GM20000 (cell line): ENCODE measurements at places on chromosomes 11 and 22.
A peak's percentile ranks its signal among the peaks of the same experiment; 100 is the strongest.

DNA sequence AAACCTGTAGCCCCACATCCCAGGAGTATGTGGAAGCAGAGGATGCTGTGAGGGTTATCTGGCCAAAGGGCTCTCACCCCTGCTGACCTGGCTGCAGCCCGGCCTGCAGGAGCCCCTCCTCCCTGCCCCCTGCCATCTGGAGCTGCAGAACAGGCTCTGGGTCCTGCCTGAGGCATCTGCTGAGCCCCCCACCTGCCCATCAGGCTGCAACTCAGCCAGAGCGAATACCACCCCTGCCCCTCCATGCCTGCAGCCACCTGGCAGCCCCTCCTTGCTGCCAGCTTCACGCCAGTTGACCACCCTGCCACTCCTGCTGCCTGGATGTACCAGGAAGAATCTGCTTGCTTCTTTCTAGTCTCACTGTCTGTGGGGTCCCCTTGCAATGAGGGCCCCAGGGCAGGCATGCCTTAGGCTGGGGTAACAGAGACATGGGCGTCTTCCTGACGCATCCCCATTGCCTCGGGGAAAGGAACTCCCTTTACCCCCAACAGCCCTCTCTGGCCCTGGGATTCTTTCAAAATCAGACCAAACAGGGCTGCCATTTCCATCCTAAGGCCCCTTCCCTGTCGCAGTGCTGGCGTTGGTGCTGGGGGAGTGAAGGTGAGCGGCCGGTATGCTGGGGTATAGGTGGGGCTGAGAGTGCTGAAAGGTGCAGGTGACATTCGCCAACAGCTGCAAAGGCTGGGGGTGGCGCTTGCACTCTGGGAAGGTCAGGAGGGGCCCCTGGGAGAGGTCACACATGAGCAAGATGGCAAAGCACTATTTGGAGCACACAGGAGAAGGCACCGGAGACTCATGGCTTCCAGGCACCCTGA lies 1334.6 kb downstream of the TBC1D22A start:
- DNase-seq: no peak

DNA sequence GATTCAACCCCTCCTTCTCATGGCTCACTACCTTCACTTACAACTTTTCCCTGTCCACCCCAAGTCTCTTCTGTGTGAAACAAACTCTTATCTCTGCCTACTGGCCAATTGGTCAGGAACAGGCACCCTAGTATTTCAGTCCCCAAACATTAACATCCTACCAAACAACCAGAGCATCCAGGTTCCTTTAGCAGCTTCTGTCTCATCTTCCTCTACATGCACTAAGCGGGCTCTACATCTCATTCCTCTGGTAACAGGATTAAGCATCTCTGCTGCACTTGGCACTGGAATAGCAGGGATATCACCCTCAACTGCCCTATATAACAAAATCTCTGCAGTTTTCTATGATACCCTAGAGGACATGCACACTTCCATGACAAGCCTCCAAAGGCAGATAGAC lies 116.2 kb downstream of the JRKL start:
- no peak for DNase-seq

GRCh38 chr11:116740741-116741140 lies 32.0 kb downstream of the BUD13 start:
- DNase-seq: no peak

GRCh38 chr22:46001046-46001425 lies 24.1 kb upstream of the WNT7B start:
- DNase-seq: no peak

GRCh38 chr11:17132654-17133053 lies 55.2 kb upstream of the RPS13 start:
- DNase-seq: no peak

DNA sequence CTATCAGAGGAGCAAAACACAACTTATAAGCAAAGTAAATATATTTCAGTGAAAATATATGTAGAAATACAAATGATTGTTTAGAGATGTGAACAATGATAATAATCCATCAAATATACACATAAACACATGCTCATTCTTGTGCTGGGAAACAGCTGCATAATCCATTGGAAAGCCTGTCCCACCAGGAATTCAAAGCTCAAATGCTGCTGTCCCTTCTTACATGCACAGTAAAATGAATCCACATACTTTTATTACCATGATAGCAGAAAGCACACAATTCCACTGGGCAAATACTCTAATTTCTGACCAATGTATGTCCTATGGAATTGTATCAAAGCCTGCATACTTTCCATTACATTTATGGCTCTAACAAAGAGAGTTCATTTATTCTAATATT lies 44.5 kb downstream of the SOX6 start:
- DNase-seq: no peak

GRCh38 chr22:44683881-44684280 lies 18.1 kb upstream of the PRR5 start:
- DNase-seq: no peak

DNA sequence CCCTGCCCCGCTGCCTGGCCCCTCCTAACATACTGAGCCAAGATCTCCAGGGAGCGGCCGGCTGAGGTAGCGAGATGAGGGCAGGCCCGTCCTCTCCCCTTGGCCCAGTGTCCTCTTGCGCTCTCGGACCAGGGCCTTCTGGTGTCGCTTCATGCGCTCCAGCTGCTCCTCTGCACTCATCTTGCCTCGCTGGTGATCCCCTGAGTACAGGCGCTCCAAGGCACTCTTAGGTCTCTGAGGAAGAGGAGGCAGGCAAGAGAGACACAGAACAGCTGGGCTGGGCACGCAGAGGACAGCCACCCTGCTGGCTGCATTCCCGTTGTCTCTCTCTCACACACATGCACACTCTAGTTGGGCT lies 50.6 kb downstream of the C11orf58 start:
- DNase-seq: no peak

GRCh38 chr11:56885177-56885576 lies 103.5 kb upstream of the OR5AK2 start:
- DNase-seq: no peak

- no peak for DNase-seq
Observed at GRCh38 chr22:46736705-46737104, 1.3 kb downstream of the CERK start.

DNA sequence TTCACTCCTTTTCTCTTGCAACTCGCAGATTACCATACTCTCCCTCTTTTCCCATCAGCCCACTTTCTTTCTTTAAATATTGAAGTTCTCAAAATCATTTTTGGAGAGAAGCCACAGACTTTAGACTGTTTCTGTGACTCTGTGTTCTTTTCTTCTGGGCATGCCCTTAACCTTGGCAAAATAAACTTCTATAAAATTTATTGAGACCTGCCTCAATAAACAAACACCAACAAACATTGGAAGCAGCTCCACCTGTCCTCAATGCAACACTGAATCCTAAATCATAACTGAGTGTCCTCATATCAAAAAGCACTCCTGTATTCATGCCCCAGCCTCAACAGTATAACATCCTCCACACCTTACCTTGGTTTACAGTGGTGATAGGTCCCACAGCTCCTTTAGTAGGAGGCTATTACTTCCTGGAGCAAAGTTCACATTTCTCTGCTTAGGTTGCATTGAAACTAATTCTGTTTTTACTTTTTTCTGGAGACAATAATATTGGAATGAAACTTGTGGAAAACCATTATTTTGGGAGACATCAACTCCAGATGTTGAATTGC lies 320.0 kb upstream of the LRRC4C start:
- no peak for DNase-seq

DNA sequence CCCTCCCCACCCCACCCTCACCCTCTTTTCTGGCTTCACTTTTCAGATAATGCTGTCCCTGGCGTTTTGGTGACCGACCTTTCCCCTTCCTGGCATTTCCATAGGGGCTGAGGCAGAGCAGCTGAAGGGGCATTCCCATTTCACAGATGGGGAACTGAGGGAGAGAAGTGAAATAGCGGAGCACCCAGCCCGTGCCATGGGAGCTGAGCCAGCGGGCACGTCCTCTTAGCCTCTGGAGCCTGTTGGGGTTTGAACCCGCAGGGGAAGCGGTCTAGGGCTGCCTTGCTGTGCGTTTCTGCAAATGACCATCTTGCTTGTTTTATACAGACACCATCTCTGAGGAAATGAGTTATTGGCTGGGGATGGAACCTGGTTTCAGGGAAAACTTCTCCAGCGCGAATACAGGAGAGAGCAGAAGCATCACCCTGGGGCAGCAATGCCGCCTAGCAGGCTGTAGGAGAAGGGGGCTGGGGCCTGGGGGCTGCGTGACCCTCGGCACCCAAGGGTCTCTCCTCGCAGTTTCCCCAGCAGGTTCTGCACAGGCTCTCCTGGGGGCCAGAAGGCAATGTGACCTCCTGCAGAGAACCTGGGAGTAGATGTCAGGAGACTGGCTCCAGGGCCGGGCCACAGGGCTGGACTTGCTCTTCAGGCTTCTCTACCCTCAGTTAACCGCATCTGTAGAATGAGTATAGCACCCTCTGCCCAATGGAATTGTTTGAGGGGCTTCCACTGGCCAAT lies 1.5 kb downstream of the PTPRJ start:
- peak; percentile 45 for DNase-seq
